ENCODE measurements at places on chromosomes 13 and 19. TPM values are rescaled to one million over a fixed set of nuclear protein-coding genes. Genes with fewer than 3 reads are reported as not detected.

NANOS3 gene
- total RNA-seq, result 0.50 TPM

LPAR6 gene
- 6.8 TPM for total RNA-seq

CLEC11A gene
- total RNA-seq, result 1.7 TPM

DNA sequence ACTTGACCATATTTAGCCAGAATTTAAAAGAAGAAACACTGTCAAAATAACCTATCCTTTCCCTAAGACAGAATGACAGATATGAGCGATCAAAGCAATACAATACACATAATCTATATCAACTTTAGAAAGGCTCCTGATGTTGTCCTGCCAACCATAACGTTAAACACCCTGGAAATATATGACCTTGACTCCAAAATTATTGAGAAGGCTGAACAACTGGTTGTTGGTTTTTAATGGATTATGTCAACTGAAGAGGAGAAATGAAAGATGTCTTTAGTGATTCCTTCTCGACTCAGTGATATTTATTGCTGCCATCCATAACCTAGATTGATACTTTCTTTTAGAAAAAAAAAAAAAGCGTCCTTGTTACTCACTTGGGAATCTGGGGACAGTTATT, 957.2 kb downstream of the SLITRK1 start:
- no peaks in the 10 kb centered on the region for H3K36me3 ChIP-seq
- no peaks in the 10 kb centered on the region for H3K4me1 ChIP-seq
- H3K27ac ChIP-seq, result no peak overlapping the region
- H3K27me3 ChIP-seq, result no peaks in the 10 kb centered on the region
